ENCODE measurements at places on chromosomes 5 and 9.

- DNase-seq, result no peak
Observed at GRCh38 chr9:133200631-133201030, 8.4 kb downstream of the OBP2B start.

- DNase-seq, result peak; percentile 28
Observed at GRCh38 chr5:134509308-134510040, 16.0 kb upstream of the JADE2 start.

- DNase-seq, result no peak
Observed at GRCh38 chr9:70595211-70595610, 180.8 kb upstream of the KLF9 start.

DNA sequence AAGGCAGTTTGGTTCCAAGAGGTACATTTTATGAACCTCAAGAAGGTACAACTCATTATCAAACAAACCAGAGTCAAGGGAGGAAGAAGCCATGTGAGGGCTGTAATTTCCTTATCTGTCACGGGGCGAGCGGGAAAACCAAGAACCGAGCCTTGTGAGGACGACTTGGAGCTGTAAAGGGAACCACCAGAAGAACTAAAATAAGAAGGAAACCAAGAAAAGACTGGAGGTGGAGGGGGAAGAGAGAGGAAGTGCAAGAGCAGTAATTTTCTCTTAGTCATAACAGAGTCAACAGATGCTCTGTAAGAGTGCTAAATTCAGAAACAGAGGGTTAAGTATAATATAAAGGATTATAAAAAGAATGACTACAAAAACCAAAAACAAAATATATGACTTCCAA is 127.1 kb downstream of the DIRAS2 start:
- DNase-seq, result no peak

DNA sequence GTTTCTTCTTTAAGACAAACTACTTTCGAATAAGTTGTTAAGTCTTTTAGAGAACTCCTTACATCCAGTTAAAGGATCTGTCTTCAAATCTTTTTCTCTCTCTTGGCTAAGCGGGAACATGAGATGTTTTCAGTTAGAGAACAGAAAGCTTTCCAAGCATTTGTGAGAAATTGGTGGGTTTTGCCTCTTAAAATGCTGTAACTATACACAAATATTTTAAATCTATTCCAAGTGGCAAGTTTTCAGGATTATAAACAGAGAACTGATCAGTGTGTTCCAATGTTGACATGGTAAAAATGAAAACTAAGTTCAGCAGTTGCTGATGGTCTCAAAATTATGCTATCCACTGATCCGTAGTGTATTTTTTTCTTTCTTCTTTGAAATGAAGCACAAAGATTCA is 100.4 kb downstream of the EBF1 start:
- DNase-seq, result no peak
